ENCODE measurements at places on chromosomes 6 and 20. TPM values are rescaled to one million over a fixed set of nuclear protein-coding genes. Genes with fewer than 3 reads are reported as not detected.

The MAN1A1 gene
- 93.1 TPM for total RNA-seq

The INSM1 gene
- total RNA-seq, result not detected

The DYNLT2 gene
- total RNA-seq, result 2.0 TPM

The FKBP1C gene
- total RNA-seq, result 0.33 TPM

The SULF2 gene
- total RNA-seq, result 1.9 TPM

The BTN1A1 gene
- not detected for total RNA-seq

The SEMG1 gene
- total RNA-seq, result not detected

The NKAIN4 gene
- total RNA-seq, result not detected

The MOXD1 gene
- 78.8 TPM for total RNA-seq

The TPX2 gene
- total RNA-seq, result 6.2 TPM

The C4A gene
- 33.5 TPM for total RNA-seq

The SYNDIG1 gene
- 1.6 TPM for total RNA-seq

The DEFB132 gene
- not detected for total RNA-seq

The PSORS1C2 gene
- total RNA-seq, result not detected

The SLC22A7 gene
- total RNA-seq, result not detected

The ENPP5 gene
- total RNA-seq, result 5.3 TPM

The REM1 gene
- total RNA-seq, result not detected

The STMND1 gene
- not detected for total RNA-seq

The CST7 gene
- total RNA-seq, result not detected

The IL17A gene
- total RNA-seq, result not detected

The FHL5 gene
- not detected for total RNA-seq

The ZBTB24 gene
- total RNA-seq, result 4.3 TPM

The LRFN2 gene
- total RNA-seq, result not detected

The PPP1R3G gene
- 3.8 TPM for total RNA-seq

The PXMP4 gene
- 2.7 TPM for total RNA-seq

The MYBL2 gene
- 1.6 TPM for total RNA-seq

The SLC26A8 gene
- not detected for total RNA-seq

The HSPA12B gene
- 0.18 TPM for total RNA-seq

The SLC17A3 gene
- 1.1 TPM for total RNA-seq

The AKAP12 gene
- 196 TPM for total RNA-seq

The BTBD3 gene
- total RNA-seq, result 23.6 TPM

The HLA-DMB gene
- 0.09 TPM for total RNA-seq
